ENCODE measurements at places on chromosomes 3 and 15. TPM values are rescaled to one million over a fixed set of nuclear protein-coding genes. Genes with fewer than 3 reads are reported as not detected.

The LSAMP gene
- total RNA-seq, result 5.9 TPM

The MUC13 gene
- total RNA-seq, result 0.12 TPM

The SLC24A5 gene
- total RNA-seq, result not detected

The HHLA2 gene
- not detected for total RNA-seq

The HTR3D gene
- total RNA-seq, result not detected

The ATP11B gene
- total RNA-seq, result 45.3 TPM

The LACTB gene
- total RNA-seq, result 25.0 TPM

The SRGAP3 gene
- total RNA-seq, result 1.8 TPM

The SPATA12 gene
- total RNA-seq, result 0.14 TPM

The STAB1 gene
- not detected for total RNA-seq

The CPLX3 gene
- not detected for total RNA-seq

The TUSC7 gene
- total RNA-seq, result not detected

The HESX1 gene
- not detected for total RNA-seq

Data from H4 (cell line).